ENCODE measurements at places on chromosomes 6 and 20. TPM values are rescaled to one million over a fixed set of nuclear protein-coding genes. Genes with fewer than 3 reads are reported as not detected.

GRCh38 chr20:46558511-46558959, 8.1 kb upstream of the OCSTAMP start:
- no peaks in the 10 kb centered on the region for H3K27me3 ChIP-seq
- no peaks in the 10 kb centered on the region for H3K36me3 ChIP-seq
- peaks cover 18% of the 10 kb centered on the region for H3K4me1 ChIP-seq
- peak; percentile 87 for DNase-seq
- H3K4me3 ChIP-seq: no peak overlapping the region

- no peak overlapping the region for H3K27ac ChIP-seq
- H3K27me3 ChIP-seq: no peaks in the 10 kb centered on the region
- H3K36me3 ChIP-seq: no peaks in the 10 kb centered on the region
- DNase-seq: no peak
- H3K4me3 ChIP-seq: peak overlapping the region; percentile 40
These were observed 88.8 kb downstream of the PCSK2 start for GRCh38 chr20:17315407-17316231.

DNA sequence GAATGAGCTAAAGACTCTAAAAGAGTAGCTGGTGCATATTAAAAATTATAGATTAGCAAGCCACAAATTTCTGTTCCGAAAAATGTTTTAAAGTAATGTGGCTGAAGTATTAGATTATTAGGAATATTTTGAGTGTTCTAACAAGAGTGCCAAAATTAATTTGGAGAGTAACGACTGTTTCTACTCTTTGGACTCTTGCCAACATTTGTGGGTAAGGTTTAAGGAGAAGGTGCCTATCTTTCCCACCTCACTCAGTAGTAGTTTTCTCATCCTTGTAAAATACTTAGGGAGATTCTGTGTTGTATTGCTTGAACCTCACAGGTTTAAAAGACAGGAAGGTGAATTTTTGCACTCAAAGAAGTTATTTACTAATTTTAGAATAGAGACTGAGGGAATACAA, 5.0 kb downstream of the HSF2 start:
- DNase-seq: no peak
- no peak overlapping the region for H3K27ac ChIP-seq
- no peak overlapping the region for H3K4me3 ChIP-seq
- H3K4me1 ChIP-seq: peaks cover 15% of the 10 kb centered on the region
- no peaks in the 10 kb centered on the region for H3K27me3 ChIP-seq
- H3K36me3 ChIP-seq: no peaks in the 10 kb centered on the region

GRCh38 chr20:63226042-63226943, 9.4 kb upstream of the BIRC7 start:
- H3K27me3 ChIP-seq: peaks cover 17% of the 10 kb centered on the region
- DNase-seq: no peak
- peaks cover 8% of the 10 kb centered on the region for H3K4me1 ChIP-seq
- H3K4me3 ChIP-seq: no peak overlapping the region
- H3K27ac ChIP-seq: no peak overlapping the region

DNA sequence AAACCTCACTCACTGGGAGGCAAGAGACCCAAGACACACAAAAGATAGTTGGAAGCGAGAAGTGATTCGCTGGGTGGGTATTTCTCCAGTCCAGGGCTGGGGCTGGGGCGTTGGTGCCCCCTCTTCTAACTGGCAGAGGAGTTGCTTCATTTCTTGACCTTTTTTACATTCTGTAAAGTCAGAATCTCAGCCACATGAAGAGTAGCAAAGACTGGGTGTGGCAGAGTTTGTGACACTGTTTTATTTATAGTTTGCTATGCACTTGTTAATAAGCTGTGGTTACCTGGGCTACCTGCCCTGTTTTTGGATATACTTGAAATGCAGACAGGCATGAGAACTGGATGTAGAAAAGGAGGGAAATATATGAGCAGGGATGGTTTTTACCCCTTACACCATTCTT, 42.3 kb downstream of the IL20RA start:
- no peaks in the 10 kb centered on the region for H3K27me3 ChIP-seq
- DNase-seq: no peak
- H3K36me3 ChIP-seq: peaks cover 20% of the 10 kb centered on the region
- peaks cover 12% of the 10 kb centered on the region for H3K4me1 ChIP-seq
- no peak overlapping the region for H3K27ac ChIP-seq
- H3K4me3 ChIP-seq: no peak overlapping the region

DNA sequence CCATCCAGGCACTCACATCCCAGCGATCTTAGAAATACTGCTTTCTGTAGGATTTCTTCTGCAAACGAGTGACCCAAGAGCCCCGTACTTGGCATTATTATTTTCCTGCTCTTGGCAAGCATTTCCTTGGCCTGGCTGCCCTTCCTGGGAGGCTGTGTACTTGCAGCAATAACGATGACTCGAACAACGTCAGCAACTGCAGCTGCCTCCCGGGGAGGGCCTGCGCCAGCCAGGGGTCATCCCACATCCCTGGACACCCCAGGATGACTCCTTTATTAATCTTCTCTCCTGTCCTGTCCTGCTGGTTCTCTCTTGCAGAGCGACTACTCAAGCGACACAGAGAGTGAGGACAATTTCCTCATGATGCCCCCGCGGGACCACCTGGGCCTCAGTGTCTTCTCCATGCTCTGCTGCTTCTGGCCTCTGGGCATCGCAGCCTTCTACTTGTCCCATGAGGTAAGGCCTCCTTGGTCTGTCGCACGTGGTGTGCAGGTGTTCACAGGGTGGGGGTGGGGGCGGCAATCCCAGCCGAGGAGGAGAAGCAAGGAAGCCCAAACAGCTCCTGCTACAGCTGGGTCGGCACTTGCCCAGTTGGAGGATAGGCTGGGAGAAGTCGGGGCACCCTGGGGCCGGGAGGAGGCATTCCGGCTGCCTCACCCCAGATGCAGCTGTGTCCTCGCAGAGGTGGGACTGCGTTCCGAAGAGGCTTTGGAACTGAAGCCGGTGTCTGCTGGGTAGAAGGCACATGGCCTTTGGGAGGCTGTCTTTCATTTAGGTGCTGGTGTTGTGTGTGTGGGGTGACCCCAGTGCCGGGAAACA, 115.3 kb downstream of the SYNDIG1 start:
- no peak overlapping the region for H3K27ac ChIP-seq
- no peaks in the 10 kb centered on the region for H3K36me3 ChIP-seq
- no peaks in the 10 kb centered on the region for H3K4me1 ChIP-seq

DNA sequence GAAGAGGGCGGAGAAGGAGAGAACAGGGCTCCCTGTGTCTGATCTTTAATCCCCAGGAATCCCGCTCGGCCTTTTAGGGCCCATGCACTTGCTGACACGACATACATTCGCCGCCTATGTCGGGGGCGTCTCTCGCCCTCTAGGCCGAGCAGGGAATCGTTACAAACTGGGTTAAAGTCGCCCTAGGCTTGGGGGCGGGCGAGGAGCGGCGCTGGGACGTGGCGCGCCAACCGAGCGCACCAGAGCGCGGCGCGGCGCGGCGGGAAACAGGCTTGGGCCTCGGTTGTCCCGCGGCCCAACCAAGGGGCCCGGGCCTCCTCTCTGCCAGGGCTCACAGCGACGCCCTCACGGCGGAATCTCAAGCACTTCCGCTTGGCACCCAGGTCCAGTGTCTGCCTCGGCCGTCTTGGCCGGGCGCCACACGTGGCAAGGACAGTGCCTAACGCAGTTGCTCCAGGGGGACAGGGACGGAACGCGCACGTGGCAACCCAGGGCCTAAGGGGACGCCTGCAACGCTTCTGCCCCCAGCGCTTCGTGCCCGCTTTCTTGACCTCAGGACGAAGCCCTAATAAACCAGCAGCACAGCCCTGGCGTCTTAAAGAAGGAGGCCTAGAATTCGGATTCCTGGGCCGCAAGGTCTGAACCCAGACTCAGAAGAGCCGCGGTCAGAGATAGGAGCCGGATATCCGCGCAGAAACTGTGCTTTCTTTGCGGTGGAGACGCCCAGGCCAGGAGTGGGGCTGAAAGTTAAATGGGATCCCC, 71.5 kb downstream of the NCR2 start:
- no peaks in the 10 kb centered on the region for H3K4me1 ChIP-seq
- no peak for DNase-seq

GRCh38 chr6:139996253-139996834, 621.9 kb upstream of the CITED2 start:
- no peak overlapping the region for H3K27ac ChIP-seq
- DNase-seq: peak; percentile 29
- no peaks in the 10 kb centered on the region for H3K36me3 ChIP-seq
- no peak overlapping the region for H3K4me3 ChIP-seq

The HLA-DOA gene
- 0.45 TPM for total RNA-seq

The C20orf141 gene
- not detected for total RNA-seq

The RIPOR3 gene
- total RNA-seq: 15.6 TPM
